ENCODE measurements at places on chromosomes 4 and X. TPM values are rescaled to one million over a fixed set of nuclear protein-coding genes. Genes with fewer than 3 reads are reported as not detected.

The FAM149A gene
- 1.6 TPM for total RNA-seq

The ATOH1 gene
- not detected for total RNA-seq

The PRDM5 gene
- total RNA-seq: 16.5 TPM

The PRKG2 gene
- 0.06 TPM for total RNA-seq

The MAGEA11 gene
- total RNA-seq: not detected

The GUCY1A1 gene
- total RNA-seq: not detected

The FAM156A gene
- total RNA-seq: 34.8 TPM

The DDIT4L gene
- total RNA-seq: not detected

The ASB5 gene
- 619 TPM for total RNA-seq

The CHRNA9 gene
- total RNA-seq: 0.29 TPM

Data from LHCN-M2 (cell line).